ENCODE measurements at places on chromosomes 6 and 20. TPM values are rescaled to one million over a fixed set of nuclear protein-coding genes. Genes with fewer than 3 reads are reported as not detected.

The RIPPLY2 gene
- not detected for total RNA-seq

The NUP43 gene
- 13.4 TPM for total RNA-seq

The GSTA2 gene
- not detected for total RNA-seq

The FBXL4 gene
- total RNA-seq: 23.3 TPM

The PRDM13 gene
- total RNA-seq: not detected

The CAP2 gene
- total RNA-seq: 3.8 TPM

The TDP2 gene
- 50.2 TPM for total RNA-seq

The CDSN gene
- not detected for total RNA-seq

The SIM1 gene
- total RNA-seq: 14.0 TPM

The RAET1L gene
- not detected for total RNA-seq

The ETV7 gene
- 1.6 TPM for total RNA-seq

The TNFAIP3 gene
- total RNA-seq: 33.0 TPM

The EYA4 gene
- 1.5 TPM for total RNA-seq

The SEL1L2 gene
- 3.6 TPM for total RNA-seq

The DYNLT2 gene
- 2.2 TPM for total RNA-seq

The IPCEF1 gene
- 2.9 TPM for total RNA-seq

The ORC3 gene
- total RNA-seq: 30.3 TPM

The FAM209B gene
- not detected for total RNA-seq

The MICA gene
- total RNA-seq: 15.5 TPM

The LIME1 gene
- total RNA-seq: 1.6 TPM

The BANF2 gene
- total RNA-seq: not detected
